Muscle of leg (tissue), 16 donors: ENCODE measurements at places on chromosomes 2 and 18.

DNA sequence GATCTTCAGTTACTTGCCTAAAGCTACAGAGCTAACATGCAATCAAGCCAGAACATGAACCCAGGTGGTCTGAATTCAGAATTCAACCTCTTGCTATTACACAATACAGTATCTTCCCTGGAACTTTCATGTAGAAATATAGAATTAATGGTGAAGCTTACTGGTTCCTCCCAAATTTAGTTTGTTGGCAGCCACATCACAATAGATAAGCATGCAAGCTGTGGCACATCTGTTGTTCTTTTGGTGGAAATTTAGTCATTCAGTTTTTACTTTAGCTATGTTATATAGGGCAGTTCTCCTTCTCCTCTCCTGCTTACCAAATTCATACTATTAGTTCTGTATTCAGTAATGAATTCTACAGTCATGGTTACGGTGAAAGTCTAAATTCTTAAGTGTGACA lies 101.0 kb upstream of the RNF152 start:
- no peak for DNase-seq

DNA sequence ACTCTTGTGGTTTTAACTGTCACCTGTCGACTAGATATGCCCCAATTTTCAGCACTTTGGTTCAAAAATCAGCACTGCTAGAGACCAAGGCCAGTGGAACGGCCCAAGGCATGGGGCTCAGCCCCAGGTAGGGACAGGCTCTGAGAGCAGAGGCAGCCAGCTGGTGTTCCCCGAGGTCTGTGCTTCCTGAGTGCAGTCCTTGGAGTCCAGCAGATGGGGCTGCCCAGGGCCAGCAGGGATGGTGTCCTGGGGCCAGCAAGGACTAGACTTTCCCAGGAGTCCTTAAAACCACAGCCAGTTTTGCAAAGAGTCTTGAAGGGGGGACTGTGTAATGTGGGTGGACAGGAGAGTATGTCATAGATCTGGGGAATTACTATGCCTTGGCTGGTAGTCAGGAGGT lies 56.3 kb downstream of the POMC start:
- DNase-seq: no peak

DNA sequence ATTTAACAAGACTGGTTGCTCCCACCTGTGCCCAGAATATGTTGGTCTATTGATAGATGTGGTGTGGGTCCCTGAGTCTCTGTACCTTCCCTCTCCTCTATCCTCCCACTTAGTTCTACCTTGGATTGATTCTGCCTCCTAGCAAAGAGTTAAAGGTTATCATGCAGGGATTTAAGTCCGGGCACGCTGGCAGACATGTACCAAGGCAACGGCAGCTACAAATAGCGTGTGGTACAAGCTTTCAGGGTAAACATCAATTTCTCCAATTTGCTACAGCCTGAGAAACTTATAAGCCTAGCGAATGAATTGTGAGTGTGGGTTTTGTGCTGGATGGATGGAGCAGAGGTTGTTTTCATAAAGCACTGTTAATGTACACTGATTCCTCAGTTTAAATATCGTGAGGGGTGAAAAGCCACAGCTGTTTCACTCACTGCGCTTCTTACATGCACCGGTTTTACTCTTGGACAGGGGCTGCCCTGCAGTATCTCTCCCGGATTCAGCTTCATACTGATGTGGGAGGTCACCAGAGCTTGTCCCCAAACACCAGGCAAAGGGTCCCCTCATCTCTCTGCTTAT lies 289.8 kb downstream of the ICOS start:
- DNase-seq: peak; percentile 10

GRCh38 chr2:98118161-98118560 lies 31.2 kb downstream of the VWA3B start:
- DNase-seq: no peak

DNA sequence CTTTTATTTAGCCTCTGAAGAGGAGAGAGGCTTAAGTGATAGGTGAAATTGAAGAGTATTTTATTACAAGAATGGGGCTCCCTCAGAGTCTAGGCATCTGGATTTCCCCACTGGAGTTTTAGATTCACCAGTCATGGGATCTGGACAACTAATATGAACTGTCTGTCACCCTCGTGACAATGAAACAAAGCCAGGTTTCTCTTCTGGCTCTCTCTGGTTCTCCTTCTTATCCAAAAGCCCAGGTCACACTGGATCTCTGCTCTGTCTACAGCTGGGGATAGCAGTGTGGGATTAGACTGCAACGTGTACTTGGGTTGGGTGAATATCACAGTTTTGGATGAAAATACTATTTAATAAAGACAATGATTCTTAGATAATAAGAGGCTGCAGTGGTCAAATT lies 31.2 kb downstream of the LHCGR start:
- DNase-seq: no peak

DNA sequence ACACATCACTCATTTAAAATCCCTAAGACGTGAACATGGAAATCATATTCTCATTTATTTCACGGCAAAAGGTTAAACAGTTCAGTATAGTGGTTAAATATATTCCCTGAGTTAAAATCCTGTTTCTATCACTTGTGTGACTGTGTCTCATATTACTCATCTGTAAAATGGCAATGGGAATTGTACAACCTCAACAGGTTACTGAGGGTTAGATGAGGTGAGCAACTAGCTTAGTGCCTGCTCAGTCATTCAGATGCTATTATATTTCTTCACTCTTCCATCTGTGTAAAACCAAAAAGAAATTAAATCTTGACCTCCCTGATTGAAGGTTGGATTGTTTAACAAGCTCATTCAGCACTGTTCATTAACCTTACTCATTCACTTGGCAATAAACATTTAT lies 212.4 kb upstream of the STK17B start:
- no peak for DNase-seq

GRCh38 chr18:72502671-72503431 lies 41.3 kb downstream of the CBLN2 start:
- no peak for DNase-seq

DNA sequence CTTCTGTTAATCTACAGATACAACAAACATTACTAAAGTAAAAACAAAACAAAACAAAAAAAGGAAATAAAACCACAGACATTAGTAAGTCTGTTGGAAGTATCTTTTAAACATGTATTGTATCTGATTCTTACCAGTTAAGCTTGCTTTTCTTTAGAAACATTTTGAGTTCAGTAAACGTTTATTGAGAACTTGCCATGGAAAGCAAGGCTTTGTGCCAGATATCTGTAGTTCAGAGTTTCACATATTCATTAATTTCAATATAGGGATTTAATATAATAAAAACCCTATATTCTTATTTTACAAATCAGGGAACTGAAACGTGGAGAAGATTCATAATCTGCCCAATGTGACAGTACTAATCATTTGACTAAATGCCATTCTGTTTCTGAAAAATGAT lies 1101.0 kb upstream of the GYPC start:
- peak; percentile 54 for DNase-seq

DNA sequence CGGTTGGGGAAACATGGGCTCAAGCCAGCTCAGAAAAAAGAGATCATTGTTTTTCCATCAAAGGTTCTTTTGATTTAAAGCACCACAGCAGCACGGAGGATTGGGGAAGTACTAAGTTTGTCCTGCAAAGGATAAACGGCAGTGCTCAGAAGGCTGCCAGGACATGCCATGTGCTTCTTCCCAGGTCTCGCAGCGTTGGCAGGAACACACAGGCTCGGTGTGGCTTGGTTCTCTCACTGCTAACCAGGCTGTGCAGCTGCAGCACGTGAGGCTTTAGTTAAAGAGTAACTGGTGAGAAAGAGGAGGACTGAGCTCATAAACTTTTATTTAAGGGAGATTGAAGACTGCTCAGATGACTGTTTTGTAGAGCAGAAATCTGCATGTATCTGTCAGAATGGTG lies 264.3 kb downstream of the TSN start:
- peak; percentile 46 for DNase-seq

DNA sequence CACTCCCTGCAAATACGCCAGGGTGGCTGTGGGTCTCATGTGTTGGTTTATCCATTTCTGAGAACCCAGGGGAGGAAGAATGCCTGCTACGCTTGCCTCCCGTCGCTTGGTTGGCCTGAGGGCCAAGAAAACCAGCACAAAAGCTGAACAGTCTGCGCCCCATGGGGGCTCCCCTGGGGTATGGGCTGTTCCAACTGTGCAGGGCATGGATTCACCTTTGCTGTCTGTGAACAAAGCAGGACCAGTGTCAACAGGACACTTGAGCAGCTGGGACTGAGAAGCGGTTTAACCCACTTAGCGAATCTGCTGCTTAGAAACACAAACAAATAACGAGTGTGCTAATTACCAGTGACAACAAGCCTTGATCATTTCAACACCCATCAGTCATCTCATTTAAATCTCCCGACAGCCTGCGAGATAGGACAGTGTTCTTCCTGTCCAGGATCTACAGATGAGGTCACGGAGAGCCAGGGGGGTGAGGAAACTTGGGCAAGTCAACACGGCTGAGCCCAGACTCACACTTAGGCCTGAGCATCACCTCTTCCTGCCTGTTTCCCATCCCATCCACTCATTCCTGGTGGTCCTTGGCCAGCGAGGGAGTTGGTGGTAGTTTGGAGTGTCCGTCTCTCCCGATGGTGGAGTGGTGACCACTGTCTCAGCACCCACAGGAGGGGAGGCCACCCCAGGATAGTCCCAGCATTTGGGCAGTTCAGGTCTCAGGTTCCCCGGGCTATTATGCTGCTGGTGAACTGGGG lies 111.6 kb upstream of the HAAO start:
- DNase-seq: peak; percentile 35

GRCh38 chr18:47815486-47816270 lies 114.8 kb downstream of the SMAD2 start:
- no peak for DNase-seq
